ENCODE measurements at places on chromosomes 2 and 18.

DNA sequence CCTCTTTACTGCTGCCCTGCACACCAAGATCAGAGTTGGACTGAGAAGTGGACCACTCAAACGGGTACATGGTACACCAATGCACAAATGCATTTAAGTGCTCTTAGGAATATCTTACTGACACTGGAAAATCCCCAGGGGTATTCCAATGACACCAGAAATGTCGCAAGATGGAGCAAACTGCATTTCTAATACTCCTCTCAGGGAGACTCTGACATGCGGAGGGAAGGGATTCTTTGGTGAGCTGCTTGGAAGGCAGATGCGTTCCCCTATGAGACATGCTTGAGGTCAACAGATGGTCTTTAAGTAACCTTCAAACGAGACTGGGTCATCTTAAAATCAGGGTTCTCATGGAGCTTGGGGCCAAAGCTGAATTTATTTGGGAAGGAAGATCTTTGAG, 521.8 kb upstream of the TCF4 start:
- DNase-seq = no peak

DNA sequence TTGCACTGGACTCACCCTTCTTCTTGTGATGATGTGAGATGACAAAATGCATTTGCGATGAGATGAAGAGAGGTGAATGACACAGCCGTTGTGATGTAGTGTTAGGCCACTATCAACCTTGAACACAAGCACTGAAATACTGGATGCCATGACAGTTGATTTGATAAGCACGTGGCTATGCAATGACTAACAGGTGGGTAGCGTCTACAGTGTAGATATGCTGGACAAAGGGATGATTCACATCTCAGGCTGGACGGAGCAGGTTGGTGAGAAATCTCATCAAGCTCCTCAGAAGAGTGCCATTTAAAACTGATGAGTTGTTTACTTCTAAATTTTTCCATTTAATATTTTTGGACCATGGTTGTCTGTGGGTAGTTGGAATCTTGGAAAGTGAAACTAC, 375.8 kb upstream of the LYPD1 start:
- no peak for DNase-seq

GRCh38 chr2:236557306-236558030, 12.2 kb upstream of the ACKR3 start:
- no peak for DNase-seq

- no peak for DNase-seq
Observed at GRCh38 chr18:71106701-71107100, 817.9 kb downstream of the SOCS6 start.

DNA sequence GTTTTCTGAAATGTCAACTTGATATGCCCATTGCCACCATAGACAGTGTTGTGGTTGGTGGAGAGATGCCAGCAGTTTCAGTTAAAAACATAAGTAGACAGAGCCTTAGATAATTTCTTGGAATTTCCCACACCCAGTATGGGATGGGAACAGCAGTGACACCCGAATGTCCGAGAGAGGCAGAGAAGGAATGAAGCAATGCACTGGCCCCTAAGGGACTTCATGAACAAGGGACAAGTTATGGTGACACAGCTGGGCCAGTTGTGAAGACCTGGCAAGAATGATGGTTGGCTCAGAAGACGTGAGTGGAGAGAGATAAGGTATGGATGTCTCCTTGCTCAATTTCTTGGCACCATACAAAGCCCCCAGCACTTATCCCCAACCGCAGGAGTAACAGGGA, 165.2 kb upstream of the APCDD1 start:
- no peak for DNase-seq

GRCh38 chr2:46870051-46870839, 45.4 kb downstream of the MCFD2 start:
- no peak for DNase-seq

GRCh38 chr2:150832686-150833085, 345.2 kb upstream of the RND3 start:
- DNase-seq = no peak

GRCh38 chr18:22466608-22467395, 49.1 kb upstream of the CTAGE1 start:
- DNase-seq = no peak

GRCh38 chr18:22347606-22348511, 69.9 kb downstream of the CTAGE1 start:
- DNase-seq = no peak

DNA sequence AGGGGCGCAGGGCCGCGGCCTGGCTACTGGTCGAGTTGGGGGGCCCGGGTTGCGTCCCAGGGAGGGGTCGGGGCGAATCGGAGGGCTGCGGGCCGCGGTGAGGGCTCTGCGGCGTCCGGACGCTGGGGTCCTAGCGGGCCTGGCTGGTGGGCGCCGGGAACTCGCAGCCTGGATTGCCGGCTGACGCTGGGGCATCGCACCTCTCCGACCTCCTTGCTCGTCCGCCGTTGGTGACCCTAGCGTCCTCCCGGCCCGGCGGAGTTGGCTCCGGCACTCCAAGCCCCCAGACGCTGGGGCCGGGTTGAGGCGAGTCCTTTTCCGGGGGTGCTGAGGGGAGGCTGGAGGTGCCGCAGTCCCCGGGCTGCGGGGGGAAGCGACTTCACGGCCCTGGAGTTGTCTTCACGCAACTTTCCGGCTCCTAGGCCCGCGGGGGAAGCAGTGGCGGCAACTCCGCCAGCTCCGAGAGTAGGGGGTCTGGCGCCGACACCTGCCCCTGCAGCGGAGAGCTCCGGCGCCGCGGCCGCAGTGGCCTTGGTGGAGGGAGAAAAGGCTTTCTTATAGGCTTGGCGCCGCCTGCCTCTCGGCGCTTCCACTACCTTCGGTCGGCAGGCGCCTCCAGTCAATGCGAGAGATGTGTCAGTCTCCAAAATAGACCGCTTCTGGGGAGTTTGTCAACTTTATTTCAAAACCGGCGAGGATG, 70.3 kb downstream of the HAUS1 start:
- no peak for DNase-seq

DNA sequence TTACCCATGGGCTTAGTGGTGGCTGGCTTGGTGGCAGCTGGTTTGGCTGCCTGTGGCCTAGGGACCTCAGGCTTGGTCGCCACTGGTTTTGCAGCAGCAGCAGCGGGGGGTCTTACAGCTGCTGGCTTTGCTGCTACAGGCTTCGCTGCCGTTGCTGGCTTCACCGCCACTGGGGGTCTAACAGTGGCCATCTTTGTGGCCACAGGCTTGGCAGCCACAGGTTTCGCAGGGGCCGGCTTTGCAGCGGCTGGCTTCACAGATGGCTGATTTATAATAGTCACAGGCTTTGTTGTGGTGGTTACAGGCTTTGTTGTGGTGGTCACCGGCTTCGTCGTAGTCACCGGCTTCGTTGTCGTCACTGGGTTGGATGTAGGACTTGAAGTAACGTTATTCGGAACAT, 77.8 kb downstream of the COL6A3 start:
- no peak for DNase-seq

- DNase-seq = no peak
Observed at GRCh38 chr2:174328114-174328960, 6.4 kb upstream of the SP9 start.

DNA sequence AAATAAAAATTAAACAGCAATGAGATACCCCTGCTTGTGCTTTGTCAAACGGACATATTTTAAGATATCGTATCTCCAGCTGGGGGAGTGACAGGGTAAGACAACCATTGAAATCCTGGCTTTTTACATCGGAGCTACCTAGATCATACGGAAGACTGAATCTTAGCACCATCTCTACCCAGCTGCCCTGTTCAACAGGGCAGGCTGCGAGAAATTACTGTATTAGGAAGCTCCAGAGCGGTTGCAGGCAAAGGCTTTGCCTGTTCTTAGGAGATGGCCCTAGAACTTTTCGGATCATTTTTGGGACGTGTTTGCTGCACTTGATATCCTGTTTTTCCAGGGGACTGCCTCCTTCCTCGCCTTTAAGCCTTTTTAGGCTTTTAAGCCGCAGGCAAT, 2.0 kb upstream of the PRKCE start:
- no peak for DNase-seq

DNA sequence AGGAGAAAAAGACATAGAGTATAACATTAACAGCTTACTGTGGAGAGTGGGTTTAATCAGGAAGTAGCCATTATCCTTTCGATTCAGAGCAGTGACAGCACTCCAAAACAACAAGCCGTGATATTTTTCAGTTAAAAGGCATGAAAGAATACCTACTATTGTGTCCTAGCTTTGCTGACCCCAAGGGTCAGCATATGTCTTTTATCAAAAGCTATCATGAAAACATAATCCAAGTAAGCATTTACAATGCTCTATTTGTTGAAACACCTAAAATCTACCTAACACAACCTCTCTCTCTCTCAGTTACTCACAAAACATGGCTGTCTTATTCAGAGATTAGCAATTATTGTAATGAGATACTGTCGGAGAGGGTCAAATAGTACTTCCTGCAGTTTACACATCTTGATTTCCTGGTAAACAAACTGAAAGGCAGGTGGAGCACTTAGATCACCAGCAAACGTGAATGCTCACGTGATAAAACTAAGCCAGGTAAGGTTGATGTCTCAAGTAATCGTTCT, 100.0 kb downstream of the BAZ2B start:
- peak; percentile 30 for DNase-seq

GRCh38 chr18:50460716-50461115, 85.9 kb downstream of the SKA1 start:
- DNase-seq = no peak

DNA sequence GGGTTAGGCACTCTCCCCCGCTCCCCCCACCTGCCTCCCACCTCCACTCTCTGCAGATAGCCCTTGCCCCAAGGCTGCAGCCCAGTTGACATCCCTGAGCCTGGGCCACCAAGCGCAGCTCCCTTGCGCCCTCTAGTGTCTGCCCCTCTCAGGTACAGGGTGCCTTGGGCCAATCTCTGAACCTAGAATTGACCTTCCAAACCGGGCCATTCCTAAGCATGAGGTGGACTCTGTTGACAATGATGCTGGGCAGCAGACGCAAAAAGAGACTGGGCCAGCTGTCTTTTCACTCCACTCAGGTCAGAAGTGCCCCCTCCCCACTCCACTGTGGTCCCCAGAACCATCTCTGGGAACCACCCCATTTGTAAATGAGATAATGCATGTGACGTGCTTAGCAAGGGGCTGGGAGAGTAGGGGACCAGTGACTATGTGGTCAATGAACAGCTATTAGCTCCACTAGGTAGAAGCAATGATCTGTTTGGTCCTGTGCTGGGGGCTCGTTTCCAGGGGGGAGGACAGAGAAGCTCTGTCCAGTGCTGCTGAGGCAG, 43.3 kb upstream of the PLB1 start:
- DNase-seq = peak; percentile 40

GRCh38 chr2:45191976-45192375, 182.7 kb upstream of the SIX2 start:
- DNase-seq = no peak

GRCh38 chr2:77507657-77508056, 14.5 kb downstream of the LRRTM4 start:
- no peak for DNase-seq

- no peak for DNase-seq
Observed at GRCh38 chr2:59249441-59250306, 1008.5 kb upstream of the FANCL start.

- DNase-seq = no peak
Observed at GRCh38 chr2:231928481-231928880, 2.3 kb upstream of the NPPC start.

DNA sequence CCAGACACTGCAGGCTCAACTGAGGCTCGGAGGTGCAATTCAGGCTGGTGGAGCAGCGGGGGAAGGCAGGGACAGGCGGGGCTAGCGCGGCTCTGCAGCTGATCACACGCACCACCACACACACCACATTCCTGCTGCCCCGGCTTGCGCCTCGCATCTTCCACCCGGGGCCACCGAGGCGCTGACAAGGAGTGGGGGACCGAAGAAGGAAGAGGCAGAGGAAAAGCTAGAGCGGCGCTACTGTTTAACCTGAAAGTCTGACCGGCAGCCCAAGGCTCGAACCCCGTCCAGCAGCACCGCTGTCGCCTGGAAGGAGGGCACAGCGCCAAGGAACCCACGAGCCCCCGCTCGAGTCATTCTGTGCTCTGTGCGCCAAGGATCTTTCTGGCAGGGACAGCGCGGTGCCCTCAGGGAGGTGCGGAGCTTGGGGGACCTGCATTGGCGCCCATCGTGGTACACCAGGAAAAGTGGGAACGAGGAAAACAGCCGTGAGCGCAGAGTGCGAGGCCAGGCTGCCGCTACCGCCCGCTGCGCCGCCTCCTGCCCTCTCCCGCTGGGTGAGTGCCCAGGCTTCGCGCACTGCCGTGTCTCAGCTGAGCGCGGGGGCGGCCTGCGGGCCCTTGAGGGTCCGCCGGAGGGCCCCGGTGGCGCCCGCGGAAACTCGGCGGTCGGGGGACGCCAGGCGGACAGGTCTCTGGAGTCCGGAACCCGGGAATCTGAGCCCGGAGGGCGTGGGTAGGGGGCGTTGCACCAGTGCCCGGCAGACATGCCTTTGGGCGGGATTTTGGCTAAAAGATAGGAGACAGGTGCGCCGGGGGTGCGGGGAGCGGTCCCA, 860 bp upstream of the KCNJ3 start:
- DNase-seq = no peak

- no peak for DNase-seq
Observed at GRCh38 chr2:230640540-230641011, 72.1 kb upstream of the CAB39 start.

DNA sequence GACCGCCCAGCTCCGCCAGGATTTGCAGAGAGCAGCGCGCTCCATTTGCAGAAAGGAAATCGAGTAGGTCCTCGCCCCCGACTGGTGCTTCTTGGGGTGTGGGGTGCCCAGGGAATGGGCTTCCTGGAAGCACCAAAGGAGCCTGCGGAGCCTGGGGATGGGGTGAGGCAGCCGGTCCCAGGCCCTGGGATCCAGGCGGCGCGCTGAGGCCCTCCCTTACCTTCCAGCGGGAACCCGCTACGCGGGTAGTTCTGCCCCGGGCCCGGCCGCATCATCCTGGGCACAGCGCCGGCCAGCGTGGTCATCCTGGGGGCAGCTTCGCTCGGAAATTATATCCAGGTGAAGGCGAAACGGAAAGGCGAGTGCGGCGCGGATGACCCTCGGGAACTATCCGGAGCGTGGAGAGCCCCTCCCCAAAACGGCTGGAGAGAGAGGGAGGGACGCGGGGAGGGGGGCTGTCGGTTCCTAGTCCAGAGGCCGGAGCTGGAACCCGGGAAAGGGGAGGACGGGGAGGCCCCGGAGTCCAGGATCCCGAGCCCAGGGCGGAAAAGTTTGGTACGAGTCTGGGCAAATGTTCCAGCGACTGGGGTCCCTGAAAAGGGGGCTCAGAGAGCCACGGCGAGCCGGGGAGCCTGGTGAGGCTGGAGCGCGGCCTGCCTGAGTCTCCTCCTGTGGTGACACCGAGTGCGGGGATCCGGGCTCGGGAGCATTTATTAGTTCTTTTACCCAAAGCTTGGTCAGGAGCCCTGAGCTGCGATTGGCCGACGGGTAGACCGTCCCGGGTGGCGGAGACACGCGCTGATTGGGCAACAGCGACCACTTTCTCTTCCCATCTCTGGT, at the start of gene PAX3:
Gene PAX3, minus strand, starts transcription at position 688 of the 840 bp plus-strand sequence. Its CDS starts 383 bp downstream, at position 305.
- no peak for DNase-seq

- no peak for DNase-seq
Observed at GRCh38 chr18:741931-742512, 29.6 kb upstream of the ENOSF1 start.

- DNase-seq = no peak
Observed at GRCh38 chr2:27701676-27702075, 38.0 kb downstream of the SLC4A1AP start.
